ENCODE measurements at places on chromosomes 2 and 18.

GRCh38 chr2:190415794-190416775 lies 7.9 kb downstream of the MFSD6 start:
- DNase-seq: no peak

- no peak for DNase-seq
Measured at GRCh38 chr2:74760875-74761630, 72.9 kb upstream of the HK2 start.

DNA sequence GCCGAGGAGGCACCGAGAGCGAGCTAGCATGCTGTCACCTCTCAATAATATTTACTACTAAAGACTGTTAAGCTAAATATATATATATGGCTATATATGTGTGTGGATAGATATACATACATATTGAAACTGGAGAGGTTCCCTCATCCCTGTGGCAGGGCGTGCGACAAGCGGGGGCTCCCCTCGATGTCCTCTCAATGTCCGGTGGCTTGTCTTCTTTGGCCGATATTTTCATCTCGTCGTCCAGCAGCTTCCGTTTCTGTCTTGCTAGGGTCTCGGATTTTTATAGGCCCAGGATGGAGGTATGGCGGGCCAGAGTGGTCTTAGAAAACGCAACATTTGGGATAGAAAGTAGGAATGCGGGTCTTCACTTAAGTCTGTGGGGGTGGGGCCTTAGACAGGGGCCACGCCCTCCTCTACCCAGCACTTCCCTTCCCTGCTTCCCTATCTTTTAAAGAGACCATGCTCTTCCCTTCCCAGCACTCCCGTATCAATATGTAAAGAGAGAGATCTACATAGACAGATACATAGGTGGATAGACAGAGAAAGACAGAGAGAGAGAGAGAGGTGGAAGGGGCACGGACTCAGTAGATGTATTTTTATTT lies 866.8 kb downstream of the DSC3 start:
- DNase-seq: no peak

GRCh38 chr2:237408335-237409000 lies 5.5 kb downstream of the COL6A3 start:
- no peak for DNase-seq

DNA sequence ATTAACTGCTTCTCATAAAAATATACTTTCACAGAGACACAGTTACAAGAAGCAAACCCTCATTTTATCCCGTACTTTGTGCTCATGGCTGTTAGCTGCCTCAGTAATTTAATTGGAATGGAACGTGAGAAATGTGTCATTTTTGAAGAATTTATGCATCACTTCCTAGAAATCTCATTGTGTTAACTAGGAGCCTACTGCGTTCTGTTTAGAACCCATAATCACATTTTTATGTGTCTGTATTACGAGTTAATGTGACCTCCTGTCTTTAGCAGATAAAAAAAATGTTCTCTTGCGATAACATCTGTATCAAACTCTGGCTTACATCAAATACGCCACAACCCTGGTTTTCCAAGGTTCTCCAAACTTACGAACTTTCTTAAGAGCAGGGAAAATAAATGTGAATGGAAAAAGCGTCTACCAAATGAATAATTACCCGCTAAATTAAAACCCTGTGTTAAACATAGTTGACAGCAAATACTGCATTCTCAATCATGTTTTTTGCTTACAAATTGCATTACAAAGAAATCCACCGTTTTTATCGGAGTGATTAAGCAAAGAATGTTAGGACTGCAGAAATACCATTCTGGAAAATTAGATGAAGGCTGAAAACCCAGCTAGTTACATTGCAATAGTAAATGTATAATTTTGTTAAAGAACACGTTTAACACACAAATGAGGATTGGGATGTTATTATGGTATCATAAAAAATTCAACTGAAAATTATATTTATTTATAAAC lies 12.1 kb upstream of the GBX2 start:
- no peak for DNase-seq

- DNase-seq: no peak
Measured at GRCh38 chr18:44781886-44782285, 101.2 kb downstream of the SETBP1 start.

- DNase-seq: no peak
Measured at GRCh38 chr18:4264347-4264791, 190.7 kb downstream of the DLGAP1 start.

- no peak for DNase-seq
Measured at GRCh38 chr2:163856941-163857340, 121.1 kb upstream of the FIGN start.
